ENCODE measurements at places on chromosomes 3 and 15.

GRCh38 chr3:174159604-174160003, 699.5 kb upstream of the NAALADL2 start:
- no peaks in the 10 kb centered on the region for H3K36me3 ChIP-seq
- no peak overlapping the region for H3K27ac ChIP-seq
- no peak for DNase-seq
- H3K4me1 ChIP-seq, result no peaks in the 10 kb centered on the region
- H3K4me3 ChIP-seq, result no peak overlapping the region

- no peak for DNase-seq
- peaks cover 7% of the 10 kb centered on the region for H3K4me1 ChIP-seq
- H3K4me3 ChIP-seq, result no peak overlapping the region
- H3K36me3 ChIP-seq, result no peaks in the 10 kb centered on the region
- no peak overlapping the region for H3K27ac ChIP-seq
These were observed 5.5 kb upstream of the TMEM212 start for GRCh38 chr3:171837698-171838097.

DNA sequence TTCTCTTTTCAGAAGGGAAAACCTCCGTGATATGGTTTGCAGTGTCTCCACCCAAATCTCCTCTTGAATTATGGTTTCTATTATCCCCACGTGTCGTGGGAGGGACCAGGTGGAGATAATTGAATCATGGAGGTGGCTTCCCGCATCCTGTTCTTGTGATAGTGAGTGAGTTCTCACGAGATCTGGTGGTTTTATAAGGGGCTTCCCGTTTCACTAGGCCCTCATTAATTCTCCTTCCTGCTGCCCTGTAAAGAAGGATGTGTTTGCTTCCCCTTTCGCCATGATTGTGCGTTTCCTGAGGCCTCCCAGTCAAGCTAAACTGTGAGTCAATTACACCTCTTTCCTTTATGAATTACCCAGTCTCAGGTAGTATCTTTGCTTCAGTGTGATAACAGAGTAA, 692.7 kb upstream of the GRM7 start:
- DNase-seq, result no peak
- no peak overlapping the region for H3K27ac ChIP-seq
- H3K4me3 ChIP-seq, result no peak overlapping the region
- H3K4me1 ChIP-seq, result no peaks in the 10 kb centered on the region
- no peaks in the 10 kb centered on the region for H3K36me3 ChIP-seq
- no peaks in the 10 kb centered on the region for H3K27me3 ChIP-seq

DNA sequence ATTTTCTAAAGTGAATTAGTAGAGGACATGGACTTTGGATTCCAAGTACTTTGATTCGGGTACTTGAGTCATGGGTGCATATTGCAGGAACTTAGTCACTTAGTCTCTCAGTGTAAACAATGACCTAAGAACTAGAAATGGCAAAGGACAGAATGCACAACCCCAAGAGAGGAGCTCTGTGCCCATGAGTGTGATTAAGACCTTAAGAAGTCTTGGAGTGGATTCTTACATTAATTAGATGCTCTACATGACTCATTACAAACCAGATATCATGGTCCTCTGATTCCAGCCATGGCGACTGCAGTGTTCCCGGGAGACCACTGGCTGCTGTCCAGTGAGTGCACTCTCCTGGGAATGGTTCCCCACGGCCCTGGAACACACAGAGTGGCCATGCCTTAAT, 251.5 kb downstream of the GABRG3 start:
- no peak overlapping the region for H3K4me3 ChIP-seq
- no peaks in the 10 kb centered on the region for H3K36me3 ChIP-seq
- no peak overlapping the region for H3K27ac ChIP-seq

DNA sequence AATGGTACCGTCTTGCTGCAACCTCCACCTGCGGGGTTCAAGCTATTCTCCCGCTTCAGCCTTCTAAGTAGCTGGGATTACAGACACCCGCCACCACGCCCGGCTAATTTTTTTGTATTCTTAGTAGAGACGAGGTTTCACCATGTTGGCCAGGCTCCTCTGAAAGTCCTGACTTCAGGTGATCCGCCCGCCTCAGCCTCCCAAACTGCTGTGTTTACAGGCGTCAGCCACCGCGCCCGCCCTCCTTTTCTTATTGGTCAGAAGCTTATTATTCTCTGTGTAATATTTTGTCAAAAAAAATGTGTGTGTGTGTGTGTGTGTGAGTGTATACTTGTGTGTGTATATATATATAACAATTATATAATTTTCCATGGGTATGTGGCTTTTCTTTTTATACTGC, 425.6 kb downstream of the CADM2 start:
- no peak overlapping the region for H3K4me3 ChIP-seq
- DNase-seq, result no peak
- no peak overlapping the region for H3K27ac ChIP-seq
- H3K4me1 ChIP-seq, result no peaks in the 10 kb centered on the region

- no peaks in the 10 kb centered on the region for H3K36me3 ChIP-seq
- H3K4me3 ChIP-seq, result no peak overlapping the region
- no peaks in the 10 kb centered on the region for H3K4me1 ChIP-seq
These were observed 100.3 kb downstream of the FRMD5 start for GRCh38 chr15:44094781-44095180.

- DNase-seq, result peak; percentile 54
- peaks cover 4% of the 10 kb centered on the region for H3K36me3 ChIP-seq
- H3K27me3 ChIP-seq, result no peaks in the 10 kb centered on the region
- no peak overlapping the region for H3K4me3 ChIP-seq
- H3K4me1 ChIP-seq, result 0 out of 2 replicates have a peak, but pooled peaks cover 4% of the 10 kb centered on the region
These were observed 14.5 kb downstream of the ARF4 start for GRCh38 chr3:57582474-57583168.

- peaks cover 5% of the 10 kb centered on the region for H3K4me1 ChIP-seq
- no peak for DNase-seq
- H3K27me3 ChIP-seq, result no peaks in the 10 kb centered on the region
- peak overlapping the region; percentile 90 for H3K27ac ChIP-seq
- H3K4me3 ChIP-seq, result peak overlapping the region; percentile 99
These were observed 874 bp downstream of the INO80 start for GRCh38 chr15:41115161-41115651.

GRCh38 chr3:114214542-114215341, 22.6 kb downstream of the ZNF80 start:
- no peak for DNase-seq
- H3K4me1 ChIP-seq, result no peaks in the 10 kb centered on the region
- H3K36me3 ChIP-seq, result no peaks in the 10 kb centered on the region
- no peaks in the 10 kb centered on the region for H3K27me3 ChIP-seq
- no peak overlapping the region for H3K4me3 ChIP-seq

DNA sequence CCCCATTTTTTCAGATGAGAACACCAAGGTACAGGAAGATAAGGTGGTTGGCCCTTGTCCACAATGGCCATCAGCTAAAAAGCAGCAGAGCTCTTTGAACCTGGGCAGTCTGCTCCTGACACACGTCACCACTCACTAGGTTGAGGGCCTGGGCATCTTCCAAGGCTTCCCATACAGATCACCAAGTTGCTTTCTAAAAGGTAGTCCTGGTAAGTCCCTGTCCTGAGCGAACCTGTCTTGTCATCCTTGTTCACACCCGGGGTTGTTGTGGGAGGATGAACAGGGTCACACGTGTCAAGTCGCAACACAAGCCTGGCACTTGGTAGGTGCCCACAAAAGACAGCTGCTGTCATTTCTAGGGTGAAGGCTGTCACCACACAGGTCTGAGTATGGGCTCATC, 260.4 kb downstream of the EPHB1 start:
- no peaks in the 10 kb centered on the region for H3K4me1 ChIP-seq
- no peak for DNase-seq
- H3K4me3 ChIP-seq, result no peak overlapping the region
- no peaks in the 10 kb centered on the region for H3K36me3 ChIP-seq
- no peak overlapping the region for H3K27ac ChIP-seq
- no peaks in the 10 kb centered on the region for H3K27me3 ChIP-seq

- no peaks in the 10 kb centered on the region for H3K4me1 ChIP-seq
- H3K36me3 ChIP-seq, result no peaks in the 10 kb centered on the region
- no peak overlapping the region for H3K27ac ChIP-seq
- H3K4me3 ChIP-seq, result no peak overlapping the region
These were observed 3.5 kb upstream of the P2RY14 start for GRCh38 chr3:151281671-151282324.

DNA sequence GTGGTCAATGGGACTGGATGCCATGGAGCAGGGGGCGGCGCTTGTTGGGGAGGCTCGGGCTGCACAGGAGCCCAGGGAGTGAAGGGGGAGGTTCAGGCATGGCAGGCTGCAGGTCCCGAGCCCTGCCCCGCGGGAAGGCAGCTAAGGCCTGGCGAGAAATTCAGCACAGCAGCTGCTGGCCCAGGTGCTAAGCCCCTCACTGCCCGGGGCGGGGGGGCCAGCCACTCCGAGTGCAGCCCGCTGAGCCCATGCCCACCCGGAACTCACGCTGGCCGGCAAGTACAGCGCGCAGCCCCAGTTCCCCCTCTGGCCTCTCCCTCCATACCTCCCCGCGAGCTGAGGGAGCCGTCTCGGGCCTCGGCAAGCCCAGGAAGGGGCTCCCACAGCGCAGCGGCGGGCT, 11.3 kb downstream of the KLHDC8B start:
- H3K36me3 ChIP-seq, result no peaks in the 10 kb centered on the region
- no peak overlapping the region for H3K27ac ChIP-seq
- no peaks in the 10 kb centered on the region for H3K4me1 ChIP-seq
- no peak for DNase-seq
- H3K4me3 ChIP-seq, result no peak overlapping the region

GRCh38 chr3:43132193-43132592, 26.3 kb upstream of the POMGNT2 start:
- no peak overlapping the region for H3K27ac ChIP-seq
- H3K27me3 ChIP-seq, result no peaks in the 10 kb centered on the region
- DNase-seq, result no peak

DNA sequence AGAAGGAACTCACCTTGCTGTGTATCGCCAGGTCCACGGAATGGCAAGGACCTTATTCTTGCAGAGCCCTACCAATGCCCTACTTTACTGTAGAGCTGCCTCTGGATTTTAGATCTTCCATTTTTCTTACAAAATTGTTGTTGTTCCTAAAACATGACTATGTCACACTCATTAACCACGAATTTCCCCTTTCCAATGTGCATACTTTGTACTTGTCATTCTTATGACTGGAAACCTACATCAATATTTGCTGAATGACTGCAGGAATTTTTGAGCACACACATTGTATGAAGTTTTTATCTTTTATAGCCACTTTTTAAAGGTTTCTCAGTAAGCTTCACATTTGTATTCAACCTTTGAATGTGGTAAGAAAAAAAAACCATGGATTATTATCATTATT, 35.9 kb upstream of the CMSS1 start:
- H3K27ac ChIP-seq, result no peak overlapping the region
- no peaks in the 10 kb centered on the region for H3K27me3 ChIP-seq
- H3K36me3 ChIP-seq, result no peaks in the 10 kb centered on the region
- H3K4me3 ChIP-seq, result no peak overlapping the region
- DNase-seq, result no peak

- H3K36me3 ChIP-seq, result no peaks in the 10 kb centered on the region
- no peaks in the 10 kb centered on the region for H3K27me3 ChIP-seq
- DNase-seq, result no peak
- no peaks in the 10 kb centered on the region for H3K4me1 ChIP-seq
- H3K4me3 ChIP-seq, result no peak overlapping the region
- H3K27ac ChIP-seq, result no peak overlapping the region
These were observed 16.8 kb downstream of the BCL2L10 start for GRCh38 chr15:52095597-52096262.

GRCh38 chr3:29827756-29828155, 546.9 kb downstream of the RBMS3 start:
- no peak overlapping the region for H3K4me3 ChIP-seq
- no peaks in the 10 kb centered on the region for H3K27me3 ChIP-seq
- DNase-seq, result no peak
- no peak overlapping the region for H3K27ac ChIP-seq
- no peaks in the 10 kb centered on the region for H3K4me1 ChIP-seq

DNA sequence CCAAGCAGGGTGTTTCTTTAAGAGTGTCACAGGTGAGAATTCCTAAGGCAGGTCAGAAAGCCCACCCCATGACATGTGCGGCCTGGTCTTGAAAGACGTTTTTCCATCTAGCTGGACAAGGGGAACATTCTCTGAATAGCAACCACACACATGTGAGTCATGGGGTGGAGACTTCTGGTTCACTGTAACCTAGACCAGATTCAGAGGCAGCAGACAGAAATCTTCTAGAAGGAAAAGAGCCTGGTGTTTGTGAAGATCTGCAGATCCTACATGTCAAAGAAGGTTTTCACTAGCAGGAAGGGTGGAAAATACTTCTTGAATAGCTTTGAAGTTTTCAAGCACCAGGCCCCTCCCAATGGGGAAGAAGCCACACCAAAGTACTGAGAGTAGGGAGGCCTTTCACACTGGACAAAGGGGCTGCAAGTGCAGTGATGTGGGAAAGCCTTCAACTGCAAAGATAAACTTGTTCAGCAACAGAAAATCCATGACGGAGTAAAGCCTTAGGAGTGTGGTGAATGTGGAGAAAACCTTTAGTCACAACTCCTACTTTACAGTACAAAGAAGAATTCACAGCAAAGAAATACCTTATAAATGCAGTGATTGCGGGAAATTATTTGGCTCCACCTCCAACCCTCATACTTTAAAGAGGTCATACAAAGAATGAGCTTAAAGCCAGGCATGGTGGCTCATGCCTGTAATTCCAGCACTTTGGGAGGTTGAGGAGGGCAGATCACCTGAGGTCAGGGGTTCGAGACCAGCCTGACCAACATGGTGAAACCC, 17.6 kb downstream of the ADAM10 start:
- no peak overlapping the region for H3K4me3 ChIP-seq
- no peak for DNase-seq
- H3K27ac ChIP-seq, result no peak overlapping the region
- 0 out of 2 replicates have a peak, but pooled peaks cover 12% of the 10 kb centered on the region for H3K4me1 ChIP-seq
- peaks cover 4% of the 10 kb centered on the region for H3K36me3 ChIP-seq

DNA sequence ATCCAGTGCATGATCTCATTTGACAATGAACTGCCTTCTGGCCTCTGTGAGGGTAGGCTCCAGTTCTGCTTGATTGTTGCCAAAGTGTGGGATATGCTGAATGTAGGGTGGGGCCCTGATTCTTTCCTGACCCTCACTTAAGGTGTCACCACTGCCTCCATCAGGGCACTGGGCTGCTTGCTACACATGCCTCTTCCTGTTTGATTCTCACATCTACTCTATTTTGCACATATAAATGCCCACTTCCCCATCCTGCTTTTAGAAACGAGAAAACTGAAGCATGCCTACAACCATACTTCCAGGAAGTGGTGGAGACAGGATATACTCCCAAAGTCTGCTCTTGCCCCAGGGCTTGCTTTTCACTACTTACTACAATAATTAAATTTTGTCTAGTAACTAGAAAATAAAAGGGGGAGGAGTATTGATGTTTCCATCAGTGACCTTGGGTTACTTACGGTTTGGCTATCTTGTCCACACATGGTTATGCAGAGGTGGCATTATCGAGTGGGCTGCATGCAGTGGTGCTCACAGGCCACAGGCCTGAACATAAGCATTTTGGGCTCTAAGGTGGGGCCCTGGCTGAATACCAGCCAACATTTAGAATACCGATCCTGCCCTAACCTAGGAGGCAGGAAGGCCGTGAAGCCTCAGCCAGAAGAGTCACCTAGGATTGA, 6.7 kb downstream of the ZDHHC3 start:
- H3K4me3 ChIP-seq, result no peak overlapping the region
- H3K27me3 ChIP-seq, result no peaks in the 10 kb centered on the region
- DNase-seq, result no peak
- H3K4me1 ChIP-seq, result no peaks in the 10 kb centered on the region
- H3K27ac ChIP-seq, result no peak overlapping the region

GRCh38 chr15:40002295-40002694, 36.7 kb downstream of the SRP14 start:
- H3K36me3 ChIP-seq, result no peaks in the 10 kb centered on the region
- no peak overlapping the region for H3K27ac ChIP-seq
- H3K4me1 ChIP-seq, result no peaks in the 10 kb centered on the region
